Lower lobe of right lung (tissue), 2 donors: ENCODE measurements at places on chromosomes 4 and X.
A peak's percentile ranks its signal among the peaks of the same experiment; 100 is the strongest.

DNA sequence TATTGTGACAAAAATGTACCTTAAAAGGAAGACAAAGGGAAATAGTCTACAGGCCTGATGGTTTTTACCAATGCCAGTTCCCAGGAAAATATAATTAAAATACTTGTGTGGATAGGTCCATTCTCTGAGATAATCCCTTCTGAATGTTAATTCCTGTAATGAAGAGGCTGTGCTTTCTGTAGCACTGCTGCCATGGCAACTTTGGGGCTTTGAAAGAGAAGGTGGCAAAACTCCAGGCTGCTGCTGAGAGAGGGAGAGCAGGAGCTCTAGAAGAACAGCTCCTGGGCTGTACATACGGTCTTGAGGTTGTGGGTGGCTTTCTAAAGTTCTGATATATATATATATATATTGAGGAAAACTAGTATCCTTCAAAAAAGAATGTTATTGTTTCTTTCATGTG, 125.4 kb downstream of the PDLIM5 start:
- DNase-seq: no peak
- no peaks in the 10 kb centered on the region for H3K27me3 ChIP-seq
- H3K4me1 ChIP-seq: no peaks in the 10 kb centered on the region
- H3K27ac ChIP-seq: no peak overlapping the region

DNA sequence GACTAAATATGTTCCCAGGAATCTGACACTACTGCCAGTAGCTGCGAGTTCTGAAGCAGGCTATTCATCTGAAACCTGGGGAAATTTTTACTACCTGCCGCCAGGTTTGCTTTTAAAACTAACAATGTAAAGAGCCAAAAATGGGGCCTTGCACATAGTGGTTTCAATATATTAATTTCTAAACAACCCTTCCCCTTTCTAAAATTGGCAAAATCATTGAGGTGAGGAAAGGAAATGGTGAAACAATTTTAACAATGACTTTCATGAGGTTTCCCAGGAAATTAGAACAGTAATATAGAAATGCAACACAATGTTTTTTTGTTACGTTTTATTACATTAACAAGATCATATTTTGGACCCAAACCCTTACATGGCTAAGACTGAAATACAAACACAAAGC, 21.3 kb downstream of the FANCB start:
- no peaks in the 10 kb centered on the region for H3K4me1 ChIP-seq
- no peak overlapping the region for H3K27ac ChIP-seq
- no peaks in the 10 kb centered on the region for H3K36me3 ChIP-seq
- H3K4me3 ChIP-seq: no peak overlapping the region
- H3K27me3 ChIP-seq: no peaks in the 10 kb centered on the region
- DNase-seq: no peak

GRCh38 chr4:99022566-99022965, 27.0 kb downstream of the METAP1 start:
- no peak for DNase-seq
- H3K27ac ChIP-seq: no peak overlapping the region
- peaks cover 19% of the 10 kb centered on the region for H3K4me1 ChIP-seq
- no peak overlapping the region for H3K4me3 ChIP-seq
- H3K36me3 ChIP-seq: no peaks in the 10 kb centered on the region
- H3K27me3 ChIP-seq: no peaks in the 10 kb centered on the region

DNA sequence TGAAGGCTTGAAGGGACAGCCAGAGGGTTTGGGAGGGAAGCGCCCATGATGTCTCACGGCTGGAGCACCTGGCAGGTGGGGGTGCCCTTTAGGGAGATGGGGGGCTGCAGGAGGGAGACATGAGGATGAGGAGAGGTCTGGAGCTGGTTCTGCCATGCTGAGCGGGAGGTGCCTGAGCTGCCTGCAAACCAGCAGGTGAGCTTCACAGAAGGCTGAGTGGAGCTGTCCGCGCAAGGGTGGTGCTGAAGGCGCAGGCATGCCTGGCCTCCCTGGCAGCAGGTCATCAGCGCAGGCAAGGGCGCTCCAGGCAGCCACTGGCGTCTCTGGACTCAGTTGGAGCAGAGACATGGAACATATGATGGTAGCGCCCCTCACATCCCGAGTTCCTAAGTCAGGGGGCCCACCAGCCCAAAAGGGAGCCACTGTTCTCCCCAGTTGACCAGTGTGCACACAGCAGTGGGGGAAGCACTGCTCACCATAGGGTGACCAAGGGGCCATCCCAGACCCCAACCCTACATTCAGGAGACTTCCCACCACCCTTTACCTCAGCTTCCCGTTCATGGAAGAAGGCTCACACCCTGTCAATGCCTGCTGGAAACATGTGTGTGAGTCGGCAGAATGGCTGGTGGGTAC, 25.8 kb downstream of the ADRA2C start:
- H3K4me3 ChIP-seq: no peak overlapping the region
- no peaks in the 10 kb centered on the region for H3K36me3 ChIP-seq
- no peak overlapping the region for H3K27ac ChIP-seq
- no peaks in the 10 kb centered on the region for H3K27me3 ChIP-seq
- DNase-seq: peak; percentile 55

DNA sequence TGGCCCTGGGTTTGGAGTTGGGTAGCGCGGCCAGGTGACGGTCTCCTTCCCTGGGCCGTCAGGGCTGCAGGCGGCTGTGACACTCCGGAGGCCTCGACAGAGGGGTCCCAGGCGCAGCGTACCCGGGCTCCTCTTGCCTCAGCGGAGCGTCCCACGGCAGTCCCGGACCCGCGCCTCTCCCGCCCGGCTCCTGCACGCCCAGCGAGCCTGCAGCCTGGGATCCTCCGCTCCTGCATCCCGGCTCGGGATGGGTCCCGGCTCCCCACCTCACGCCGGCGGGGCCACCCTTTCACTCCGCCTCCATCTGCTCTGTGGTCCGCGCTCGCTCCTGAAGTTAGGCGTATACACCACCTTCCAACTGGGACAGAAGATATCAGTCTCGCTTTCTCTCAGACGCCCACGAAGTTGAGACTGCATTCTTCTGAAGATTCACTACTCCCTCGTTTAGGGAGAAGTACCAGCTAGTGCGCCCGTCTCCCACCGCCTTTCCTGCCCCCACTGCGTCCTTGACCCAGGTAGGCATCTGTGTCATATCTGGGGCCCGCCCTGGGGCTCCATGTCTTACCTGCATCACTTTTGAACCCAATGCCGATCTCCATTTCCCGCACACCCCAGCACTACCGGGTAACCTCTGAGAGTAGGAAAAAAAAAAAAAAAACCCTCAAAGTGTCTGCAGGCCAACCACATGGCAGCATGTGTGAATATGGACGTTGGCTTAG, 32.3 kb upstream of the KDR start:
- H3K4me1 ChIP-seq: no peaks in the 10 kb centered on the region
- H3K4me3 ChIP-seq: peak overlapping the region; percentile 33
- no peak for DNase-seq
- H3K36me3 ChIP-seq: no peaks in the 10 kb centered on the region
- H3K27me3 ChIP-seq: peaks cover 7% of the 10 kb centered on the region

DNA sequence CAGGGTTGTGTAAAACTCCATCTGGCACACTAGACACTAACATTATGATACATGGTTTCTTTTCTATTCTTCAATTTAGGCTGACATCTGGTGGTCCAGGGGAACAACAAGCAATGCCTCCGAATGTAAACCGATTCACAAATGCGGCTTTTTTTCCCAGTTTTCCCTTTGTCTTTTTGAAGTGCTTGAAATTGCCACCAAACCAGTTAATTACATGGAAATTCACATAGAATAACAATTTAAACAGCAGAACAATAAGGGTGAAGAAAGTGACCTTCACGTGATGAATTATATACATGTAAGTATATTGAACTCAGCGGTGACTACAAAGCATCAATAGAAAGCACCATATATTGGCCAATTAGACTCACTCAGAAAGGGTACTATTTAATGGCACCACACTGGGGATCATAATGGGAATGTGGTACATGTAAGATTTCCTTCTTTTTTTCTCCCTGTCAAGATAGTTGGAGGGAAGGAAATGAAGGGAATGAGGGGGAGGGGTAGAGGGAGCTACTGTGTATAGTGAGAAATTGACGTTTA, 103.9 kb downstream of the MMRN1 start:
- no peaks in the 10 kb centered on the region for H3K4me1 ChIP-seq
- no peak overlapping the region for H3K27ac ChIP-seq

DNA sequence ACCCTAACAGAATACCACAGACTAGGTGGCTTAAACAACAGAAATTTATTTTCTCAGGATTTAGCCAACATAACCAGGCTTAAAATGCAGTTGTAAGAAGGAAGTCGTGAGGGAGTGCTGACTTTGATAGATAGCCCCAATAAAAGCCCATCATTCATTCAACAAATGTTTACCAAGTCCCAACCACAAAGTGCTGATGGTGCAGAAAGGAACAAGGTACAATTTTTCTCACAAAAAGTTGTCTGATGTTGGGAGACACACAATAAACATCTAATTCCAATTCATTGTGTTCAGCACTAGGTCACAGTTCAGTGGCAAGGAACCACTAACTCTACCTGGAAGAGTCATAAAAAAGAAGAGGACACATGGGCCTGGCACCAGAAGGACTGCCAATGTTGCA, 42.2 kb downstream of the AKAP4 start:
- no peak for DNase-seq
- H3K4me1 ChIP-seq: no peaks in the 10 kb centered on the region
- no peak overlapping the region for H3K4me3 ChIP-seq
- H3K27ac ChIP-seq: no peak overlapping the region
- H3K27me3 ChIP-seq: no peaks in the 10 kb centered on the region

GRCh38 chr4:36323816-36324419, 42.5 kb downstream of the DTHD1 start:
- no peak overlapping the region for H3K27ac ChIP-seq
- peaks cover 5% of the 10 kb centered on the region for H3K4me1 ChIP-seq
- no peak for DNase-seq
- no peaks in the 10 kb centered on the region for H3K36me3 ChIP-seq
- H3K27me3 ChIP-seq: no peaks in the 10 kb centered on the region
- H3K4me3 ChIP-seq: no peak overlapping the region

DNA sequence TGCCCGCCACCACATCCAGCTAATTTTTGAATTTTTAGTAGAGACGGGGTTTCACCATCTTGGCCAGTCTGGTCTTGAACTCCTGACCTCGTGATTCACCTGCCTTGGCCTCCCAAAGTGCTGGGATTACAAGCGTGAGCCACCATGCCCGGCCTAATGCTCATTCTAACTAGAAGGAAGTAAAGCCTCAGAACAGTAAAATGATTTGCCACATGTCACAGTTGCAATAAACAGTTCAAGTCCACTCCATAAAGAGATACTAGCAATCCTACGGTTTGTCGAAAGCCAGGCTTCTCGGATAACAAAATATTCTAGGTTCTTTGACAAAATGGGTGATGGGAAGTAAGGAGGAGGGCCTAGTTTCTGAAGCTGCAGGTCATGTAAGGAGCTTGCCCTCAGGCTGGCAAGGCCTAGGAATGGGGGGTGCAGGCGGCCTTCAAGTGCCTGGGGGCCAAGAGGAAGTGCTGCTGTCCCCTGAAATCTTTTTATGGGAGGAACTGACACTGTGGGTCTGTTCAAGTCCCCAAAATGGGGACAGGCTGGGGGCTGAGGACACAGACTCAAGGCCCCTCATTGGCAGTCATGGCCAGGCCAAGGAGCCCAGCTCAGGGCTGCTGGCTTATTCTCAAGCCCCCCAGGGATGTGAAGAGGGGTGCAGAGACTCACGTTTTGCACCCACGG, 31.8 kb upstream of the ACSL1 start:
- no peaks in the 10 kb centered on the region for H3K27me3 ChIP-seq
- DNase-seq: no peak
- H3K4me1 ChIP-seq: peaks cover 4% of the 10 kb centered on the region
- no peak overlapping the region for H3K4me3 ChIP-seq

GRCh38 chrX:115564243-115564642, 3.3 kb downstream of the PLS3 start:
- H3K4me3 ChIP-seq: peak overlapping the region; percentile 63
- H3K36me3 ChIP-seq: no peaks in the 10 kb centered on the region
- no peak for DNase-seq
- H3K4me1 ChIP-seq: peaks cover 9% of the 10 kb centered on the region
- no peak overlapping the region for H3K27ac ChIP-seq
- H3K27me3 ChIP-seq: no peaks in the 10 kb centered on the region

DNA sequence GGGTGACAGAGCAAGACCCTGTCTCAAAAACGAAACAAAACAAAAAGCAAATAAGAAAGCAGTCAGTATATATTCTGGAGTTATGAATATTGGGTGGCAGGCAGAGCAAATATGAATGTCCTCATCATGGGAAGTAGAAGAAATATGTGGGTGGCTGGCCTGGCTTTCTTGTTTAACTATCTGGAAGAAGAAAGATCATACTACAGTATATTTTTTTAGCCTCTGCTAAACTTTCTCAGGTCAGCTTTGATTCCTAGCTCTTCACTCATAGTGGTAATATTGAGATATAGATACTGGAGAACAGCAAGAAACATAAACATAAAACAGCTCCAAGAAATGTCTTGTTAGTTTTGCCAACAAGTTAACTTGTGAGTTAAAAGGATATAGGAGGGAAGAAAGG, 192.5 kb downstream of the SOWAHB start:
- no peak for DNase-seq
- H3K27ac ChIP-seq: peak overlapping the region; percentile 79
- H3K4me1 ChIP-seq: peaks cover 42% of the 10 kb centered on the region
- H3K27me3 ChIP-seq: no peaks in the 10 kb centered on the region
- H3K4me3 ChIP-seq: no peak overlapping the region

DNA sequence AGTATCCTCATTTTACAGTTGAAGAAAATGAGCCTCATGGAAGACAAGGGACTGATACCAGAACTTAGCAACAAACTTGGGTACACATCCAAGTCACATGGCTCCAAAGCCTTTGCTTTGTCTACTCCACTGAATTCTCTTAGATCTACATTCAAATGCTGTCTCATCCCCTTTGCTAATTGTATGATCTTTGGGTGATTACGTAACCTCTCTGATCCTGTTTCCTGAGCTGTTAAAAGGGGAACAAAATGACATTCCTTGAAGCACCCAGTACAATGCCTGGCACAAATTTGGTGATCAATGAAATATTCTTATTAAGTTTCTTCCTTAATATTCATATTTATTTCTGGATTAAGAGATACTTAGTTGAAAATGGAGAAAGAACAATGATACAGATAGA, 5.9 kb upstream of the HPGD start:
- peaks cover 4% of the 10 kb centered on the region for H3K4me1 ChIP-seq
- no peaks in the 10 kb centered on the region for H3K36me3 ChIP-seq
- H3K4me3 ChIP-seq: no peak overlapping the region
- peaks cover 2% of the 10 kb centered on the region for H3K27me3 ChIP-seq
- no peak overlapping the region for H3K27ac ChIP-seq

- no peak overlapping the region for H3K4me3 ChIP-seq
- no peak for DNase-seq
- H3K36me3 ChIP-seq: no peaks in the 10 kb centered on the region
- H3K4me1 ChIP-seq: no peaks in the 10 kb centered on the region
Observed at GRCh38 chr4:62543002-62543401, 1342.9 kb downstream of the ADGRL3 start.

- DNase-seq: no peak
- H3K4me1 ChIP-seq: no peaks in the 10 kb centered on the region
- no peak overlapping the region for H3K4me3 ChIP-seq
- no peaks in the 10 kb centered on the region for H3K36me3 ChIP-seq
Observed at GRCh38 chrX:28085653-28086052, 104.4 kb upstream of the DCAF8L1 start.

- H3K36me3 ChIP-seq: no peaks in the 10 kb centered on the region
- no peaks in the 10 kb centered on the region for H3K27me3 ChIP-seq
- H3K4me3 ChIP-seq: peak overlapping the region; percentile 44
- no peaks in the 10 kb centered on the region for H3K4me1 ChIP-seq
- H3K27ac ChIP-seq: peak overlapping the region; percentile 46
Observed at GRCh38 chrX:153495362-153495751, 577 bp downstream of the BGN start.

- no peak for DNase-seq
- peaks cover 3% of the 10 kb centered on the region for H3K27me3 ChIP-seq
- H3K4me3 ChIP-seq: no peak overlapping the region
- H3K27ac ChIP-seq: no peak overlapping the region
- H3K36me3 ChIP-seq: no peaks in the 10 kb centered on the region
Observed at GRCh38 chr4:4762909-4763821, 96.3 kb upstream of the MSX1 start.
